Left ventricle myocardium superior (tissue), 1 donor: ENCODE measurements at places on chromosomes 1 and 21.

- no peak for DNase-seq
Measured at GRCh38 chr1:225425201-225425786, 2.5 kb downstream of the LBR start.

DNA sequence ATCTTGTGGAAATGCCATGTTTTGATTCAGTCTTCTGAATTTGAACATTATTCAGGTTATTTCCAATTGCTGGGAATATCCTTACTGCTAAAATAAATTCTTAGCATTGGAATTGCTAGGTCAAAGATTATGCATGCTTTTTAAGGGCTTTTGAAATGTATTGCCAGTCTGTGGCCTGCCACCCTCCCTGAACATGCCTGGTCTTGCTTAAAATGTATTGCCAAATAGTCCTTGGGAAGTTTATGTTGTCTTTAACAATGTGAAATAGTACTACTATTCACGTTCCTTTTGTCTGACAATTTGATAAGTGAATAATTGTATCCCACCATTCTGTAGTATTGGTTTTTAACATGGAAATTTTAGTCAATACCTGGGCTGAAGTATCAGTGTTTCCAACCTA, 13.6 kb downstream of the TARDBP start:
- DNase-seq, result no peak

DNA sequence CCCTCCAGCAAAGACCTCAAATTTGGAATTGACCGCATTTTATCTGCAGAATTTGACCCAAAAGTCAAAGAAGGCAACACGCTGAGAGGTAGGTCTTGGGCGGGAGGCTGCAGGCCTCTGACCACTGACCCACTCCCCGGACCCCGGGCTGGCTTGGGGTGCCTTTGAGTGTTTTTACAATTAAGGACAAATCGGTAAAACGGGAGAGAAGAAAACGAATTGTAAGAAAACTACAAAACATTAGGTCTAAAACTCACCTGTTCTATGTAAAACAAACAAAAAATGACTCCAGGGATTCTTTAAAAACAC, 1.1 kb downstream of the HLX start:
- no peak for DNase-seq

- DNase-seq, result no peak
Measured at GRCh38 chr1:236348071-236348470, 46.0 kb upstream of the EDARADD start.

DNA sequence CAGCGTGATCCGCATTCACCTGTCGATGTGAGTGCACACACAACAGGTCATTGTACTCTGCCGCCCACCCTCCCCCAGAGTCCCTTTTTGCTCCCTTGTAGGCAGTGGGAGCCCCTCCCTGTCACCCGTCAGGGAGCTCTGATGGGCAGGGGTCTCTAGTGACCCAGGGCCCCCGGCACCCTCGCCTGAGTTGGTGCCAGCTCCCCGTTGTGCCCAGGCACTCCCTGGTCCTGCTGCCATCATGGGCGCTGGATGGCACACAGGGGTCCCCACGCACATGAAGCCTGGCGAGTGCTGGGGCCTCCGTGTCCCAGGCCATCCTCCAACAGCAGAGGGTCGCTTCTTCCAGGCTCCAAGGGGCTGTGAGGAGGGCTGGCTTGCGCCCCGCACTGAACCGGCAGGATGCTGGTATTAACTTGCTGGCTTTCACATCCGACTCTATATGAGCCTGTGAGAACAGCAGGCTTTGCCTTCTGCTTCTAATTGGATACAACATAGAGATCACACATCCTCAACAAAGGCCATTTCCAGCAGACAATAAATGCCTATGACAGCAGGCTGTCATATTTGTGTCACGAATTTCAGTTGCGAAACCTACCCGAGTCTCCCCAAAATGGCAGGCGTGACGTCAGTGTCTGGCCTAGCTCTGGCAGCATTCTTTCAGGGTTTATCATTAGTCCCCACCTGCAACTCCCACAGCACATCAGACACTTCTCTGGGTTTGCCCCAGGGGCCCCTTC, 35.4 kb downstream of the KIAA1614 start:
- peak; percentile 54 for DNase-seq

GRCh38 chr1:171743081-171743870, 1.4 kb upstream of the VAMP4 start:
- no peak for DNase-seq

- no peak for DNase-seq
Measured at GRCh38 chr1:68372487-68372886, 77.3 kb downstream of the RPE65 start.

DNA sequence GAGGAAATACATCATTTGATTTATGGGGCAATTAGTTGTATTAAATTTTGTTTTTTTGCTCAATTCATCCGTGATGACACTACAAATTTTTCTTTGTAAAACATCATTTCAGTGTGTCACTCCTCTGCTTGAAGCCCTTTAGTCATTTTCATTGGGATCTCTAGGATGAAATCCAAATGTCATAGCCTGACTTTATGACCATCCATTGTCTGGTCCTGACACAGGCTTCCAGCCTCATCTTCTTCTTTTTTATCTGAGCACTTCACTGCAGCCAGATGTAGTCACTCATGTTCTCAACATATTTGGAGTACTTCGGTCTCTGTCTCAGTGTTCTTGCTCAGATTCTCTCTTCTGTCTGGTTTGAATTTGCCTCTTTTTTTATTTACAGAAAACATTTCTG, 173.1 kb downstream of the HMCN1 start:
- no peak for DNase-seq

- peak; percentile 59 for DNase-seq
Measured at GRCh38 chr1:87129606-87130005, 199.1 kb upstream of the LMO4 start.

- DNase-seq, result no peak
Measured at GRCh38 chr1:24327891-24328290, 8.7 kb downstream of the GRHL3 start.

- DNase-seq, result no peak
Measured at GRCh38 chr1:177190308-177190970, 19.7 kb downstream of the BRINP2 start.

- DNase-seq, result no peak
Measured at GRCh38 chr1:194570476-194570875, 1384.1 kb upstream of the B3GALT2 start.
